ENCODE measurements at places on chromosomes 4 and X.

DNA sequence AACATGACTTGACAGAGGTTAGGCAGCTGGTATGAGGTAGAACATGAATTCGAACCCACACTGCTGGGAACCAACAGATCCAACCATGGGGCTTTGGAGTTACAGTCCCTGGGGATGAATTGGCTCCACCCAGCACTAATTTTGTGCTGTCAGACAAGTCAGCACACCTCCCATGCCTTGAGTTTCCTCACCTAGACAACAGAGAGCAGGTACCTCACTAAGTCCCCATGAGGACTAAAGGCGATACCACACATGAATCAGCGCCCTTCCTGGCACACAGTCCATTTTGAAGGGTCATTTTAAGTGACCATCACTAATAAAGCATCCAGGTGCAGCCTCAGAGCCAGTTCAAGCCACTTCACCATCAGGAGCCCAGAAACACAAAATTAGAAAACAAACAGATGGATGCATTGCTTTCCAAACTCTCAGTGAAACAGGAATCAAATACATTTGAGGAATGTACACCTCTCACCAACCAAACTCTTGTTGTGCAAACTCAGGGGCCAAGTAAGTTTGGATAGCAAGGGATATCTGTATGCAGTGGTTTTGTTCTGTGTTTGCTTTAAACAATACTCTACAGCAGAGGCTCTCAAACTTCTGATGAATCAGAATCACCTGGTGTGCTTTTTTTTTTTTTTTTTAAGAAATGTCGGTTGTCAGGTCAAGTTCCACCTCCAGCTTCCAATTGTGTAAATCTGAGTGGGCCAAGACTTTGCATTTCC, 10.1 kb downstream of the IDS start:
- DNase-seq, result no peak

DNA sequence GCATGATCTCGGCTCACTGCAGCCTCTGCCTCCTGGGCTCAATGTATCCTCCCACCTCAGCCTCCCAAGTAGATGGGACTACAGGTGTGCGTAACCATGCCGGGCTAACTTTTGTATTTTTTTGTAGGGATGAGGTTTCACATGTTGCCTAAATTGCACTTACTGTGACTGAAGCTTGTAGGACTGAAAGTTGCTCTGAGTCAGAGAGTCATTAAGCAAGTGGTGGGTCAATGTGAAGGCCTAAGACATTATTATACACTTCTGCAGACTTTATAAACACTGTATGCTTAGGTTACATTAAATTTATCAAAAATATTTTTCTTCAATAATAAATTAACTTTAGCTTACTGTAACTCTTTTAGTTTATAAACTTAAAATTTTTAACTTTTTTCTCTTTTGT, 170.2 kb downstream of the FAT4 start:
- DNase-seq, result no peak

- DNase-seq, result no peak
Measured at GRCh38 chr4:81146466-81146865, 68.6 kb downstream of the PRKG2 start.

DNA sequence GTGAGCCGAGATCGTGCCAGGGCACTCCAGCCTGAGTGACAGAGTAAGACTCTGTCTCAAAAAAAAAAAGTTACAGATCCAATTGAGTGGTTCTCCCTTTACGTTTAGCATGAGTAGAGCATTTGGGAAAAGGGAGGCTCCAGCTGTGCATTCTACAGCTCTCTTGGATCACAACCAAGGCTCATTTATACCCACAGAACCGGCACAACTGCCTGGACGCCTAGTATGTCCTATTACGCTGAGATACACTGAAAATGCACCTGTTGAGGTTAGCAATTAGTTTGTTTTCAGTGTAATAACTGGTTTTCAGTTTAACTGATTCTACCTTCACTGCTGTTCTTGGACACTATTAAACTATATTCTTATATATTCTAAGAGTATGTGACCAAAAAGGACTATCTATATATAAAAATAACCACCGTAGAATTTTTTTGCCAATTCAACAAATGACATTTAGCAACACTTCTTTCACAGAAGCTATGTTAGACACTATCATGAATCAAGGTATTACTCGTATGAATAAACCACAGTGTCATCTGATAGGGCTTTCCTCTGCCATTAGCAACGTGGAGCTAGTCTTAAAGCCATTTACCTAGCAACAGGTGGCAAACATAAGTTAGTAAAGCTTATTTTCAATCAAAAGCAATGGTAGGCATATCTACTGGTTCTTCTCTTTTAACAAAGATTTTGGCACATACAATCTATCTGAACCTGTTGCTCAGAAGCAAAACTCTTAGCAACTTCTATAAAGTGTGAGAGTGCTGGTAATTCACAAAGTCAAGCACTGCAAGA, 3.6 kb downstream of the OTUD4 start:
- DNase-seq, result no peak

- DNase-seq, result no peak
Measured at GRCh38 chrX:97936296-97936695, 1052.6 kb downstream of the RPA4 start.

Data from posterior vena cava (tissue), 2 donors.